Memory B cell (primary cell): ENCODE measurements at places on chromosomes 7 and 10.

GRCh38 chr7:122913608-122914007 lies 27.3 kb upstream of the CADPS2 start:
- DNase-seq = no peak

GRCh38 chr10:101617824-101618568 lies 29.9 kb downstream of the DPCD start:
- no peak for DNase-seq

- no peak for DNase-seq
These were observed 783 bp downstream of the ANLN start for GRCh38 chr7:36390199-36391090.

- no peak for DNase-seq
These were observed 17.4 kb downstream of the ZCWPW1 start for GRCh38 chr7:100411101-100411500.

- no peak for DNase-seq
These were observed 967 bp upstream of the GLI3 start for GRCh38 chr7:42237811-42238541.

DNA sequence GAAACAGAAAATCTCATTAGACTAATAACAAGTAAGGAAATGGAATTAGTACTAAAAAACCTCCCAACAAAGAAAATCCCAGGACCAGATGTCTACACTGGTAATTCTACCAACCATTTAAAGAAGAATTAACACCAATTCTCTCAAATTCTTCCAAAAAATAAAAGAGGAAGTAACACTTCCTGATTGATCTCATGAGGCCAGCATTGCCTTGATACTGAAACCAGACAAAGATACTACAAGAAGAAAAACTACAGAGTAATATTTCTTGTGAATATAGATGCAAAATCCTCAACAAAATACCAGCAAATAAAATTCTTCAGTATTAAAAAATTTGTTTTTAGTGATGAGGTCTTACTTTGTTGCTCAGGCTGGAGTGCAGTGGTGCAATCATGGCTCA lies 21.3 kb downstream of the GCK start:
- no peak for DNase-seq

DNA sequence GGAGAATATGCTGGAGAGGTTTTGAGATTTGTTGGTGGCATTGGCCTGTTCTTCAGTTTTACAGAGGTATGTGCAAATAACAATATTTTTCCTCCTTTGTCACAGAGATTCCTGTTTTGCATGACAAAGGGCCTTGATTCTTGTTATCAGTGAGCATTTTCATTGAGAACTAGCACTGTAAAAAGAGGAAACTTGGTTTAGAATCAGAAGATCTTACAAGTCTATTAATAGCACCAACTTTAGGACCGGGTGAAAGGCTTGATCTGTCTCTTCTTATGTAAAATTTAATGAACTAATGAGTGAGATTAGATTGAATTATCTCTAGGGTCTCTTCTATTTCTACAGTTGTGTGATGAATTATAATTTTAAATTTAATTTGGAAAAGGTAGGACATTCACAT lies 25.5 kb downstream of the TSPAN13 start:
- DNase-seq = no peak

GRCh38 chr7:134710854-134711624 lies 64.4 kb downstream of the BPGM start:
- no peak for DNase-seq

DNA sequence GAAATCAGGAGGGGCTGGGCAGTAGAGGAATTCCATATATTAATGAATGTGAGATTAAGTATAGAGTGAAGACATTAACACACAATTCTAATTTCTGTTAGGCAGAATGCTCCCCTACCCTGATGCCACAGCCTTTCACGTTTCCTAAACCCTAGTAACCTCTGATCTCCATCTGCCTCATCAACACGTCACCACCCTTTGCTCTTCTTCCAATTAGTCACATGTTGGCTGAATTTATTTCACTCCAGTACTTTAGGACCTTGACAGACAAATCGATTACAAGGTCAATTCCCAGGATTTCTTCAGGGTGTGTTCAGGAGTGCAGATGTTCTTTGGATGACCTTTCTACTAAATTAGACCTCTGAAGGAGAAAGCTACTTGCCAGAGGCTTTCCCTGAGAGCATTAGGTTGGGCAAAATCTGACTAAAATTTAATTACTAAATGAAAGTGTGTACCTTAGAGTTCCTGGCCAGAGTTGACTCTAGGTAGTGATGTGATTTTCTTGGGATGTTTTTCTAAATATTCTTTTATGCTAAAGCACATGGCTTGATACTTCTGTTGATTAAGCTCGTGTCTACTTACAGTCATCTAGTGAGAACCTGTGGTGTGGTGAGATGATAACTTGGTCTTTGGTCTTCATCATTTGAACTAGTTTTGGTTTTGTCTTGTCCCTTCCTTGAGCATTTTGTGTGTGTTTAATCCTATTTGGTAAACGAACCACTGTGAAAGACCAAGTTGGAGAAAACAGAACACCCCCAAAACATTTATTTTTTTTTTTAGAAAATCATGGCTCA lies 12.7 kb downstream of the AGR2 start:
- no peak for DNase-seq

DNA sequence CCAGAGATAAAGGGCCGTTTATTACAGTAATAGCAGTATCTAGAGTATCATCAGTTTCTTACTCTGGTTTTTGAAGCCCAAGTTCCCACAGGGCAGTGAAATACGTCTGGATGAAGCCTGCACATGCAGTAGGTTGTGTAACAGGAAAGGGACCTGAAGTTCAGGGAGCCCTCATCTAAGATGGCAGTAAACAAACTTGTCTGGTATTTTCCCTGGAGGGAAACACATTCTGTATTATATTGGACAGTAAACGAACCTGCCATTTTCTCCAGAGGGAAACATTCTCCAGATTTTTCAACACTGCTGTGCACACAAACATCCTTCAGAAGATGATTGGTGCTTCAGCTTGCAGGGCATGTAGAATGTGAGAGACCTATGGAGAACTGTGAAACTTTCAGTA lies 189.9 kb downstream of the TFEC start:
- no peak for DNase-seq

DNA sequence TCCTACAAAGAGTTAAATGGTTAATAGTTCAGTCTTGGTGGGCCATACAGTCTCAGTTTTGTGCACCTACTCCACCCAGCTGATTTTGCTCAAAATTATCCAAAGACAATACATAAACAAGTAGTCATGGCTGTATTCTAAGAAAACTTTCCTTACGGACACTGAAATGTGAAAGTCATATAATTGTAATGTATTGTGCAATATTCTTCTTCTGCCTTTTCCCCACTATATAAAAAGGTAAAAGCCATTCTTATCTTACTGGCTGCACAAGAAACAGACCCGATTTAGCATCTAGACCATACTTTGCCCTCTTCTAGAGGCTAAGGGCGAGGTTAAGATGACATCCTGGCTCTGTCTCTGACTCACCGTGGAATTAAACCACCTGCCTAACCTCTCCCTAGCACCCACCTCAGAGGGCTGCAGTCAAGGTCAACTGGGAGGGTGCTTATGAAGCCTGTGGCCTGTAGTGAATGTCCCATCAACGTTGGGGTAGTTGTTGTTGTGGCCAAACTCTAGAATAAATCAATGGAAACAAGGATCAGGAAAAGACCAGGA lies 63.8 kb upstream of the DOCK1 start:
- DNase-seq = no peak

DNA sequence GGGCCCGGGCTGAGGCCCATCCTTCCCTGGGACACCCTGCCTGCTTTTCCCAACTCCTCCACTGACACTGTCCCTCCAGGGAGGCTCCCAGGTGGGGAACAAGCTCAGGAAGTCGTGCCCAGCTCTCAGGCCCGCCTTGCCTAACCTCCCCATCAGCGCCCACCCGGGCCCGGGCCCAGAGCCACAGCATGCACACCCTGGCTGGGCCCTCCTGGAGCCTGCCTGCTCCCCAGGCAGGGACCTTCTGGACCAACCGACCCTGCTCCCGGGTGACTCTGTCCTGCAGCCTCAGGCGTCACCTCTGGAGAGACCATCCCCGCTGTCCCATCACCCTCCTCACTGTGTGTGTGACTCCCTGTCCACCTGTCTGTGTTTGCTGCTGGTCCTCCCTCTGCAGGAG lies 1.8 kb upstream of the TMEM184A start:
- DNase-seq = no peak

DNA sequence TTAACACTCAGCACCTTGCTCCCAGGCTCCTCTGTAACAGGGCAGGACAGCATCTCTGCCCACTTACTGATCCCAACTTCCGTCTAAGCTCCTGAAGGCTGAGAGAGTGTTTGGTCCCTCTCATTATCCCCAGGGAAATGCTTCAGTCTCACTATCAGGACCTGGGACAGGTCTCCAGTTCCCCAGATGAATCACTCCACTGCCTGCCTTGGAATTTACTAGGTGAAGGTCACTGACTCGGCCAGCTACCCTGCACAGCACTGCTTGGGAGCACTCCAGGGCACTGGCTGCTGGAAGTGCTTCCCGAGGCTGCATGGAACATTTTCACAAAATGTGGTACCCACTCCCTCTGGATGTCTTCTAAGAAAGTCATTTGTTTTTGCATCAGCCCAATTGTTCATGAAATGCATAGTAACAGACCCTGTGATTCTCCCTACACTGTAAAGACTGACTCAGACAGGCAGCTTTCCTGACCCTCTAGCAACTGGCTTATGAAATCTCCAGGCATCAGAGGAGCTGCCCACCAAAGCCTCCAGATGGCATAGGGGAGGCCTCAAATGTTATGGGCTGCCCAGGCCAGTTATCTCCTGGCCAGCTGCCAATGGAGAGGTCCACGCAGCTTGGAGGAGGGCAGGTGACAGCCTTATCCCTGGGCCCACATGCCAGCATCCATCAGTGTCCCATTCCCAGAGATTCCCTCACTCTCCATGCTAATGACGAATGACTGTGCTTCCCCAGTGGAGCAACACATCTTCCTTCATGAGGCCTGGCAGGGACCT lies 89.1 kb downstream of the GFRA1 start:
- DNase-seq = no peak

- no peak for DNase-seq
These were observed 37.0 kb downstream of the HTR5A start for GRCh38 chr7:155107126-155107525.

- no peak for DNase-seq
These were observed 1.3 kb downstream of the CUL1 start for GRCh38 chr7:148699782-148700629.

GRCh38 chr10:3467052-3467951 lies 294.7 kb upstream of the PITRM1 start:
- DNase-seq = no peak

GRCh38 chr7:84682543-84682942 lies 488.0 kb upstream of the SEMA3A start:
- DNase-seq = no peak

DNA sequence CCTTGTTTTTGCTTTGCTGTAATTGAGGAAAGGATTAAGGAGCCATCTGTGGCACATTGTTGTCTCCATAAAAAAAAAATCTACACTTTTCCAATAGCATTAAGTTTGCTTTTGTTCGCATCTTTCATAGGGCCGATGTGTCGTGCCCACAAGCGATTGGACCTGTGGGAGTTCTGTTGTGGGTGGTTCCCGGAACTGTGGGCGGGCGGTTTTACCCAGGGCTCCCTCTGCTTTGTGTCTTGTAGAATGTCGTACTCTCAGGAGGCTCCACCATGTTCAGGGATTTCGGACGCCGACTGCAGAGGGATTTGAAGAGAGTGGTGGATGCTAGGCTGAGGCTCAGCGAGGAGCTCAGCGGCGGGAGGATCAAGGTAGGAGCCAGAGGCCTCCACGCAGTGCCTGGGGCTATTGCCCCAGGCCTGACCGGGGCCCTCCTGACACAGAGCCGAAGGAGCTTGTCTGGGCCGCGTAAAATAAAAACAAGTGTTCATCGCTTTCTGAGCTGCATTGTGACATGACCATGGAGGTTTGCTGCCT lies 92.4 kb downstream of the ACTR3B start:
- DNase-seq = no peak

GRCh38 chr10:69484736-69485135 lies 33.5 kb downstream of the TSPAN15 start:
- no peak for DNase-seq

- DNase-seq = no peak
These were observed 21.7 kb upstream of the ZNF365 start for GRCh38 chr10:62352356-62352970.

- no peak for DNase-seq
These were observed 267.2 kb upstream of the PFKP start for GRCh38 chr10:2800178-2800577.
